CD4-positive, alpha-beta T cell treated with Interleukin-17A for 4 hours (primary cell): ENCODE measurements at places on chromosomes 6 and 20.
A peak's percentile ranks its signal among the peaks of the same experiment; 100 is the strongest.

GRCh38 chr6:135880066-135880972, 28.8 kb downstream of the PDE7B start:
- peak; percentile 64 for DNase-seq

GRCh38 chr6:129575378-129576118, 134.4 kb downstream of the ARHGAP18 start:
- DNase-seq, result peak; percentile 9

- DNase-seq, result no peak
Observed at GRCh38 chr6:105911106-105911629, 175.0 kb upstream of the PRDM1 start.

- peak; percentile 55 for DNase-seq
Observed at GRCh38 chr6:41080621-41081020, 7.8 kb downstream of the NFYA start.
